Bronchial epithelial cell (primary cell): ENCODE measurements at places on chromosomes 13 and 19. TPM values are rescaled to one million over a fixed set of nuclear protein-coding genes. Genes with fewer than 3 reads are reported as not detected.

Gene GPR108
- 87.7 and 99.0 TPM in 2 replicates for total RNA-seq

Gene SIGLEC8
- total RNA-seq = not detected in 2 replicates

Gene FXYD1
- total RNA-seq = not detected in 2 replicates

Gene ZDHHC20
- 54.8 and 59.0 TPM in 2 replicates for total RNA-seq

Gene KIR3DL2
- total RNA-seq = not detected in 2 replicates

Gene TRAPPC6A
- 11.4 and 24.5 TPM in 2 replicates for total RNA-seq

Gene ZNF578
- 2.2 and 2.4 TPM in 2 replicates for total RNA-seq

Gene MYO1F
- under 0.01 TPM in 1 of 2 replicates, not detected in the other for total RNA-seq

Gene PSG7
- not detected in 2 replicates for total RNA-seq

Gene DLEU7
- total RNA-seq = not detected in 2 replicates

Gene C19orf18
- total RNA-seq = 0.26 and 0.38 TPM in 2 replicates

Gene MCEMP1
- total RNA-seq = not detected in 2 replicates

Gene KLF1
- not detected in 2 replicates for total RNA-seq

Gene KLK6
- 0.26 TPM in 2 replicates for total RNA-seq

Gene CATSPERD
- not detected in 2 replicates for total RNA-seq

Gene CEACAM19
- total RNA-seq = 0.53 and 2.7 TPM in 2 replicates

Gene FSD1
- 0.13 and 0.26 TPM in 2 replicates for total RNA-seq

Gene PTPRS
- total RNA-seq = 7.4 and 10.3 TPM in 2 replicates

Gene ZNF83
- 132 and 163 TPM in 2 replicates for total RNA-seq

Gene STOML3
- total RNA-seq = not detected in 2 replicates

Gene FGF21
- total RNA-seq = not detected in 2 replicates

Gene CPT1C
- total RNA-seq = 1.2 and 2.4 TPM in 2 replicates

Gene ANKLE1
- total RNA-seq = 0.38 and 0.53 TPM in 2 replicates

Gene SLC6A16
- total RNA-seq = under 0.01 TPM in 1 of 2 replicates, not detected in the other

Gene GJB2
- total RNA-seq = 192 and 432 TPM in 2 replicates

Gene ZNF296
- under 0.01 and 0.51 TPM in 2 replicates for total RNA-seq

Gene IZUMO2
- not detected in 2 replicates for total RNA-seq

Gene PRR20A
- total RNA-seq = not detected in 2 replicates

Gene MRPL57
- 23.2 and 24.8 TPM in 2 replicates for total RNA-seq

Gene TMPRSS9
- total RNA-seq = not detected in 2 replicates

Gene IZUMO4
- total RNA-seq = 3.7 and 5.9 TPM in 2 replicates

Gene KLHL1
- not detected in 2 replicates for total RNA-seq

Gene GPC6
- 0.90 and 5.5 TPM in 2 replicates for total RNA-seq

Gene KLK10
- 6.6 and 28.0 TPM in 2 replicates for total RNA-seq

Gene KATNAL1
- 5.5 and 5.6 TPM in 2 replicates for total RNA-seq

Gene COMP
- total RNA-seq = not detected in 2 replicates

Gene ZNF723
- total RNA-seq = not detected in 2 replicates

Gene ERFL
- under 0.01 TPM in 2 replicates for total RNA-seq

Gene GSX1
- total RNA-seq = not detected in 2 replicates

Gene OR7A10
- total RNA-seq = not detected in 2 replicates

Gene CLEC4G
- total RNA-seq = not detected in 2 replicates

Gene LRRC8E
- total RNA-seq = 7.6 and 13.2 TPM in 2 replicates

Gene BRME1
- total RNA-seq = 0.26 and 0.77 TPM in 2 replicates

Gene SMIM24
- total RNA-seq = not detected in 2 replicates

Gene TRPM4
- total RNA-seq = 11.1 and 18.6 TPM in 2 replicates

Gene FUT3
- 16.1 and 40.8 TPM in 2 replicates for total RNA-seq

Gene B3GNT8
- total RNA-seq = 3.2 and 14.3 TPM in 2 replicates

Gene DCAF15
- 6.3 and 8.2 TPM in 2 replicates for total RNA-seq
